ENCODE measurements at places on chromosomes 5 and 9.

- DNase-seq, result no peak
- peaks cover 16% of the 10 kb centered on the region for H3K36me3 ChIP-seq
- no peaks in the 10 kb centered on the region for H3K27me3 ChIP-seq
- H3K4me1 ChIP-seq, result peaks cover 8% of the 10 kb centered on the region
- no peak overlapping the region for H3K4me3 ChIP-seq
These were observed 153.4 kb downstream of the ZNF462 start for GRCh38 chr9:107016383-107016782.

GRCh38 chr5:128300181-128300580 lies 216.6 kb downstream of the SLC12A2 start:
- H3K4me1 ChIP-seq, result peaks cover 6% of the 10 kb centered on the region
- no peak overlapping the region for H3K27ac ChIP-seq
- H3K27me3 ChIP-seq, result no peaks in the 10 kb centered on the region

- no peak overlapping the region for H3K4me3 ChIP-seq
- DNase-seq, result no peak
- no peak overlapping the region for H3K27ac ChIP-seq
- peaks cover 6% of the 10 kb centered on the region for H3K27me3 ChIP-seq
These were observed 92.1 kb upstream of the FSTL4 start for GRCh38 chr5:133704411-133704810.

- peaks cover 15% of the 10 kb centered on the region for H3K4me1 ChIP-seq
- H3K36me3 ChIP-seq, result peaks cover 4% of the 10 kb centered on the region
- no peak for DNase-seq
These were observed 142.4 kb downstream of the MAPKAP1 start for GRCh38 chr9:125564631-125565030.

GRCh38 chr5:147465747-147466146 lies 44.1 kb downstream of the DPYSL3 start:
- H3K27me3 ChIP-seq, result no peaks in the 10 kb centered on the region
- H3K36me3 ChIP-seq, result no peaks in the 10 kb centered on the region
- H3K4me3 ChIP-seq, result no peak overlapping the region
- no peak for DNase-seq
- H3K4me1 ChIP-seq, result peaks cover 12% of the 10 kb centered on the region

GRCh38 chr5:43110606-43111170 lies 10.0 kb upstream of the ZNF131 start:
- H3K4me1 ChIP-seq, result peaks cover 2% of the 10 kb centered on the region
- H3K36me3 ChIP-seq, result no peaks in the 10 kb centered on the region
- no peak for DNase-seq
- no peak overlapping the region for H3K27ac ChIP-seq

GRCh38 chr5:148559461-148559860 lies 94.9 kb downstream of the HTR4 start:
- H3K4me1 ChIP-seq, result no peaks in the 10 kb centered on the region
- no peaks in the 10 kb centered on the region for H3K27me3 ChIP-seq
- no peak overlapping the region for H3K27ac ChIP-seq
- H3K4me3 ChIP-seq, result no peak overlapping the region
- DNase-seq, result no peak
- H3K36me3 ChIP-seq, result no peaks in the 10 kb centered on the region

- peaks cover 9% of the 10 kb centered on the region for H3K27me3 ChIP-seq
- DNase-seq, result no peak
- H3K27ac ChIP-seq, result no peak overlapping the region
- no peak overlapping the region for H3K4me3 ChIP-seq
These were observed 196.3 kb upstream of the KLF4 start for GRCh38 chr9:107685901-107686300.

GRCh38 chr5:62183727-62184126 lies 122.3 kb upstream of the KIF2A start:
- H3K4me3 ChIP-seq, result no peak overlapping the region
- H3K27ac ChIP-seq, result no peak overlapping the region
- no peak for DNase-seq

DNA sequence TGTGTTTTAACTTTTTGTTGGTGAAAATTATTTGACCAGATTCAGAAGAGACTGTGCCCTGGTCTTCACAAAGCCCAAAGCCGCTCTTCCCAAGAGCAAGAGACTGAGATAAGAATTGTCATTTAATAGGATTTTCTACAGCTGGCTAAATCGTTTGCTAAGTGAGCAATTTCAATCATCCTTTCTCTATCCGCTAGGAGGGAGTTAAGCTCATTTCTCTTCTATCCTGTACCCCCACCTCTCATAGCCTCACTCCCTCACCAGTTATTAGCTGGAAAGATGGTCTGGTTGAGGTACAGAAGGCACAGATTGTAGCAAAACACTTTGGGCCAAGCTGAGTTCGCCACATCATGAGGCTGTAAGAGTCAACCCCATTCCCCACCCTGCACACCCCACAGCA lies 43.0 kb upstream of the SIL1 start:
- H3K36me3 ChIP-seq, result no peaks in the 10 kb centered on the region
- no peaks in the 10 kb centered on the region for H3K4me1 ChIP-seq
- no peak for DNase-seq
- no peak overlapping the region for H3K4me3 ChIP-seq

GRCh38 chr5:55820488-55820887 lies 30.7 kb upstream of the IL31RA start:
- H3K36me3 ChIP-seq, result no peaks in the 10 kb centered on the region
- peaks cover 2% of the 10 kb centered on the region for H3K27me3 ChIP-seq
- H3K27ac ChIP-seq, result no peak overlapping the region
- no peak for DNase-seq

DNA sequence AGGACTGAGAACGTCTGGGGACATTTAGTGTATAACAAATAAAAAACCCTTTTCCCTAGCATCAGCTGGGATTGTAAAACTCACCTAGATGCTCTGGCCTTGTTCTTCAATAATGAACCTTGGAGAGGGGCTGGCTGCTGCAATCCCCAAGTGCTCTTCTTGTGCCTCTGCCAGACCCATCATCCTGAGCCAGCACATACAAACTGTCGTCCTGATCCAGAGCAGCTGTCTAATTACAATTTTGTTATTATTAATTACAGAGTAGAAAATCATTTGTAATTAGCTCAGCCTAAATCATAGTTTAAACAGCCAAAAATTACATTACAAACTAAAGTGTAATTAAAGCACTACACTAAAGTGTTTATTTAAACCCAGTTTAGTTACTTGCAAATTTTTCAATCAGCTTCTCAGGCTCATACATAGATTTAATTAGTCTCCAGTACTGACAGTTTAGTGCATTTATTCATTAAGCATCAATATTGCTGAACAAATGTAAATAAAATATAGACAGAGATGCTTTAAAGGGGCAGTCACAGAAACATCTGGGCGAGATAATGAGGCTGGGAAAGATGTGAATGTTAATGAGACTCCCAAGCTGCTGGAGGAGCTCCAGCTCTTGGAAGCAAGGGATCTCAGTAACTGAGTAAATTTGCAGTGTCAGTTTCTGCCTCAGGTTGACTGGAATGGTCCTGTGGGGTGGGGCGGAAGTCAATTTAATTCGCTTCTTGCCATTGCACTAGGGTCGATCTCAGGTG lies 632.3 kb upstream of the TLE4 start:
- DNase-seq, result no peak
- H3K4me1 ChIP-seq, result peaks cover 2% of the 10 kb centered on the region

- no peaks in the 10 kb centered on the region for H3K36me3 ChIP-seq
- H3K27ac ChIP-seq, result peak overlapping the region; percentile 75
- peaks cover 52% of the 10 kb centered on the region for H3K4me1 ChIP-seq
- no peak for DNase-seq
- H3K4me3 ChIP-seq, result no peak overlapping the region
- H3K27me3 ChIP-seq, result no peaks in the 10 kb centered on the region
These were observed 408.4 kb downstream of the PDE4D start for GRCh38 chr5:59485107-59485506.

GRCh38 chr5:6449465-6450158 lies 953 bp downstream of the UBE2QL1 start:
- DNase-seq, result no peak
- H3K27ac ChIP-seq, result no peak overlapping the region
- H3K36me3 ChIP-seq, result no peaks in the 10 kb centered on the region
- H3K4me1 ChIP-seq, result peaks cover 15% of the 10 kb centered on the region
- peak overlapping the region; percentile 80 for H3K4me3 ChIP-seq

GRCh38 chr5:172769616-172770373 lies 1.2 kb downstream of the DUSP1 start:
- H3K27me3 ChIP-seq, result no peaks in the 10 kb centered on the region
- no peak for DNase-seq
- H3K4me3 ChIP-seq, result peak overlapping the region; percentile 97

- H3K4me1 ChIP-seq, result no peaks in the 10 kb centered on the region
- DNase-seq, result no peak
- H3K36me3 ChIP-seq, result peaks cover 27% of the 10 kb centered on the region
- H3K4me3 ChIP-seq, result no peak overlapping the region
- H3K27me3 ChIP-seq, result no peaks in the 10 kb centered on the region
These were observed 7.1 kb downstream of the GTF3C5 start for GRCh38 chr9:133037775-133038515.

GRCh38 chr5:4511996-4512656 lies 628.0 kb upstream of the ADAMTS16 start:
- peak overlapping the region; percentile 45 for H3K4me3 ChIP-seq
- peak overlapping the region; percentile 52 for H3K27ac ChIP-seq
- H3K4me1 ChIP-seq, result peaks cover 63% of the 10 kb centered on the region
- peak; percentile 46 for DNase-seq
- H3K27me3 ChIP-seq, result peaks cover 18% of the 10 kb centered on the region
- H3K36me3 ChIP-seq, result no peaks in the 10 kb centered on the region

GRCh38 chr9:134320126-134320867 lies 6.0 kb upstream of the RXRA start:
- peak overlapping the region; percentile 1 for H3K4me3 ChIP-seq
- peaks cover 8% of the 10 kb centered on the region for H3K27me3 ChIP-seq
- no peak for DNase-seq

GRCh38 chr5:127025467-127025866 lies 4.9 kb downstream of the MARCHF3 start:
- no peak for DNase-seq
- no peak overlapping the region for H3K4me3 ChIP-seq
- H3K27ac ChIP-seq, result no peak overlapping the region
- H3K4me1 ChIP-seq, result peaks cover 17% of the 10 kb centered on the region
- peaks cover 30% of the 10 kb centered on the region for H3K27me3 ChIP-seq
- no peaks in the 10 kb centered on the region for H3K36me3 ChIP-seq

- H3K27me3 ChIP-seq, result no peaks in the 10 kb centered on the region
- H3K4me3 ChIP-seq, result no peak overlapping the region
- H3K4me1 ChIP-seq, result peaks cover 47% of the 10 kb centered on the region
- no peaks in the 10 kb centered on the region for H3K36me3 ChIP-seq
- H3K27ac ChIP-seq, result no peak overlapping the region
These were observed 18.9 kb downstream of the MINAR2 start for GRCh38 chr5:129766798-129767197.

- peak; percentile 90 for DNase-seq
- no peaks in the 10 kb centered on the region for H3K36me3 ChIP-seq
- peak overlapping the region; percentile 34 for H3K27ac ChIP-seq
- peaks cover 8% of the 10 kb centered on the region for H3K4me1 ChIP-seq
- peak overlapping the region; percentile 49 for H3K4me3 ChIP-seq
These were observed 2.5 kb upstream of the LRRC14B start for GRCh38 chr5:188488-189481.

DNA sequence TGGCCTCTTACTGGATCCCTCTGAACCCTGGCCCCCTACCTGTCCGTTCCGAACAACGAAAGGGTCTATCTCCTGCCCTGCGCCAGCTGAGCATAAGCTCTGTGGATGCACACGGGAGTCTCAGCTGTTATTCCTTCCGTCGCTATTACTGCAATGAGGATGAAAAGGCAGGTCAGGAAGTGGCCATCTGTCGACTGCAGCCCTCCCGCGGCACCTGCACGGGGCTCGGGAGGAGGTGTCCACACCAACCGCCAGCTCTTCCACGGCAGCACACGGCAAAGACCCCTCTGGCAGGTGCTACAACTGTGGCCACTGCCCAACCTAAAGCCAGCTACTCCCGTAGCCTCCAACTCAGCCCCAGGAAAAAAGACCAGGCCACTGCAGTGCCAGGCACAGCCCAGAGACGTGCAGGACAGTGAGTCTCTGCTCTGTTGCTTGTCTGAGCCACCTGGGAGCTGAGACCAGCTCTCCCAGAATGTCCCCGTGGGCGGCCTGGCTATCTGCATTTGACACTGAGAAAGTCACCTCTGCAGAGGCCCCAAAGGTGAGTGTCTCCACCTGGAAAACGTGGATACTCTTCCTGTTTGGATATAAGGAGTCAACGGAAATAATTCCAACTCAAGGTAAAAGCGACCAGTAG lies 19.1 kb downstream of the CAMSAP1 start:
- no peak overlapping the region for H3K27ac ChIP-seq
- peaks cover 64% of the 10 kb centered on the region for H3K4me1 ChIP-seq
- H3K36me3 ChIP-seq, result no peaks in the 10 kb centered on the region
- no peaks in the 10 kb centered on the region for H3K27me3 ChIP-seq

- H3K4me3 ChIP-seq, result no peak overlapping the region
- no peaks in the 10 kb centered on the region for H3K4me1 ChIP-seq
- no peaks in the 10 kb centered on the region for H3K27me3 ChIP-seq
- peaks cover 4% of the 10 kb centered on the region for H3K36me3 ChIP-seq
These were observed 219.5 kb downstream of the PCSK5 start for GRCh38 chr9:76109953-76110352.

DNA sequence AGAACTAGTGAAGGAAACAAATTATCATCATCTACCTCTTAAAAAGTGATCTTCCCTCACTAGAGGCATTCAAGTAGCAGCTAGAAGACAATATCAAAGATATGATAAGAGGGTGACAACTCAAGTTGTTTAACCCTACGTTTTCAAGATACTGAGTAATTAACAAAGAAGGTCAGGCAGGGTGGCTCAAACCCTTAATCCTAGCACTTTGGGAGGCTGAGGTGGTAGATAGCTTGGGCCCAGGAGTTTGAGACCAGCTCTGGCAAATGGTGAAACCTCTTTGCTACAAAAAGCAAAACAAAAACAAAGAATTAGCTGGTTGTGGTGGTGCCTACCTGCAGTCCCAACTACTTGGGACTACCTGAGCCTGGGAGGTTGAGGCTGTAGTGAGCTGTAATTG lies 408.2 kb upstream of the TUSC1 start:
- H3K4me1 ChIP-seq, result no peaks in the 10 kb centered on the region
- DNase-seq, result no peak
- no peak overlapping the region for H3K27ac ChIP-seq
- H3K27me3 ChIP-seq, result no peaks in the 10 kb centered on the region
- no peaks in the 10 kb centered on the region for H3K36me3 ChIP-seq
- H3K4me3 ChIP-seq, result no peak overlapping the region

DNA sequence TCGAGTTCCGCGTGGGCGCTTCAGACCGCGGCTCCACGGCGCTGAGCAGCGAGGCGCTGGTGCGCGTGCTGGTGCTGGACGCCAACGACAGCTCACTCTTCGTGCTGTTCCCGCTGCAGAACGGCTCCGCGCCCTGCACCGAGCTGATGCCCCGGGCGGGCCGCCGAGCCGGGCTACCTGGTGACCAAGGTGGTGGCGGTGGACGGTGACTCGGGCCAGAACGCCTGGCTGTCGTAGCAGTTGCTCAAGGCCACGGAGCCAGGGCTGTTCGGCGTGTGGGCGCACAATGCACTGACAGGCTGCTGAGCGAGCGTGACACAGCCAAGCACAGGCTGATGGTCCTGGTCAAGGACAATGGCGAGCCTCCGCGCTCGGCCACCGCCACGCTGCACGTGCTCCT lies 3.7 kb upstream of the PCDHB15 start:
- peaks cover 61% of the 10 kb centered on the region for H3K36me3 ChIP-seq
- no peaks in the 10 kb centered on the region for H3K27me3 ChIP-seq
- no peak overlapping the region for H3K4me3 ChIP-seq
- no peak overlapping the region for H3K27ac ChIP-seq

- H3K4me1 ChIP-seq, result no peaks in the 10 kb centered on the region
- H3K27me3 ChIP-seq, result no peaks in the 10 kb centered on the region
- H3K4me3 ChIP-seq, result no peak overlapping the region
- DNase-seq, result no peak
- H3K27ac ChIP-seq, result no peak overlapping the region
These were observed 44.8 kb downstream of the RCL1 start for GRCh38 chr9:4837261-4838188.

- no peak for DNase-seq
- peaks cover 20% of the 10 kb centered on the region for H3K27me3 ChIP-seq
- H3K27ac ChIP-seq, result no peak overlapping the region
- H3K36me3 ChIP-seq, result no peaks in the 10 kb centered on the region
- H3K4me3 ChIP-seq, result no peak overlapping the region
These were observed 18.9 kb downstream of the WNT8A start for GRCh38 chr5:138102454-138103318.
